ENCODE measurements at places on chromosomes 4 and X.

GRCh38 chr4:47031011-47031678 lies at the start of gene GABRB1:
TSS of gene GABRB1 (plus strand) at chr4:47031567.
- DNase-seq, result no peak

- DNase-seq, result no peak
These were observed 30.8 kb upstream of the AFAP1 start for GRCh38 chr4:7970361-7970946.

- DNase-seq, result no peak
These were observed 193.8 kb upstream of the CXorf51B start for GRCh38 chrX:146615628-146616348.

DNA sequence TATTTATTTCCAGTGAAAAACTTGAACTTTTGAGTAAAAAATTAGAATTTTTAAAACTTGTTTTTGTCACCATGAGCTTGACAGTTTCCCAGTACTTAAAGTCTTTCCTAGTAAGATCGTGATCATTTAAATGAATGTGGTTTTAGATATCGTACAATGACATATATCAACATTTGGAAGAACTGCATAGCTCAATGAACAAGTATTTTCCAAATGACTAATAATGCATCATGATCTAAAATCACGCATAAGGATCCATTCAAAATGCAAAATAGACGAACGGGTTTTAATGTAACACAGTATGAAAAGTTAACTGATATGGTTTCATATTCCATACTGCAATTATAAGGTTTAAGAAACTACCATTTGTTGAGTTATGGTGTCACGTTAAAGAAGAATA lies 4.1 kb upstream of the NDNF start:
- DNase-seq, result no peak

- no peak for DNase-seq
These were observed 14.4 kb downstream of the ADRA2C start for GRCh38 chr4:3780347-3781171.

- DNase-seq, result no peak
These were observed 6.3 kb upstream of the SGMS2 start for GRCh38 chr4:107818301-107818910.

- DNase-seq, result no peak
These were observed 135.0 kb upstream of the SMIM10 start for GRCh38 chrX:134855751-134856150.

- DNase-seq, result no peak
These were observed 29.2 kb upstream of the IL9R start for GRCh38 chrX:155968326-155968661.
